ENCODE measurements at places on chromosomes 16 and 17.

DNA sequence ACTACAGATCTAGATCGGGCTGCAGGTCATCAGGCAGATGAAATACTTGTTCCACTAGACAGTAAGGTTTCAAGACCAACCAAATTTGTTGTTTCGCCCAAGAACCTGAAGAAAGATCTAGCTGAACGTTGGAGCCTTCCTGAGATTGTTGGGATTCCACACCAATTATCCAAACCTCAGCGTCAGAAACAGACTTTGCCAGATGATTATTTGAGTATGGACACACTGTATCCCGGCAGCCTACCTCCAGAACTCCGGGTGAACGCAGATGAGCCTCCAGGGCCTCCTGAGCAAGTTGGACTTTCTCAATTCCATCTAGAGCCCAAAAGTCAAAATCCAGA is 14.4 kb downstream of the LRRC37B start:
- no peak for DNase-seq

GRCh38 chr16:66264311-66265047 is 102.0 kb upstream of the CDH5 start:
- DNase-seq: no peak

GRCh38 chr16:500709-501108 is 26.8 kb upstream of the CAPN15 start:
- no peak for DNase-seq

DNA sequence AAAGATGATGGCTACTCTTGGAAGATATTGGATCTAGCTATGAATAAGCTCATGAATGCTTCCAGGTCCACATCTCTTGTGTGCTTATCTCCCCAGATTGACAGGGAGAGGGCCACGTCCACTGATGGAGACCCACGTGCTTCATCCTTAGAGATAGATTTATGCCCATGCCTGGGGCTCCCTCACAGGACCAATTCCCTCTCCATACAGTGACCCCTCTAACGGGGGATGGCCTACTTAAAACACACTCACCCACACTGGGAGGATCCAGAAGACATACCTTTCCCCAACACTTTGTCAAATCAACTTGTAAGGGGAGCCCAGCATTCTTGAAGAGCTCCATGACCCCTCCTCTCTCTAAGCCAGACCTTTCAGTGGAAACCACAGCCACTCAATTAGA is 169.7 kb upstream of the CDH5 start:
- no peak for DNase-seq

GRCh38 chr17:62140836-62141235 is 75.8 kb upstream of the MED13 start:
- no peak for DNase-seq

GRCh38 chr16:11134722-11135463 is 121.1 kb downstream of the SOCS1 start:
- no peak for DNase-seq

DNA sequence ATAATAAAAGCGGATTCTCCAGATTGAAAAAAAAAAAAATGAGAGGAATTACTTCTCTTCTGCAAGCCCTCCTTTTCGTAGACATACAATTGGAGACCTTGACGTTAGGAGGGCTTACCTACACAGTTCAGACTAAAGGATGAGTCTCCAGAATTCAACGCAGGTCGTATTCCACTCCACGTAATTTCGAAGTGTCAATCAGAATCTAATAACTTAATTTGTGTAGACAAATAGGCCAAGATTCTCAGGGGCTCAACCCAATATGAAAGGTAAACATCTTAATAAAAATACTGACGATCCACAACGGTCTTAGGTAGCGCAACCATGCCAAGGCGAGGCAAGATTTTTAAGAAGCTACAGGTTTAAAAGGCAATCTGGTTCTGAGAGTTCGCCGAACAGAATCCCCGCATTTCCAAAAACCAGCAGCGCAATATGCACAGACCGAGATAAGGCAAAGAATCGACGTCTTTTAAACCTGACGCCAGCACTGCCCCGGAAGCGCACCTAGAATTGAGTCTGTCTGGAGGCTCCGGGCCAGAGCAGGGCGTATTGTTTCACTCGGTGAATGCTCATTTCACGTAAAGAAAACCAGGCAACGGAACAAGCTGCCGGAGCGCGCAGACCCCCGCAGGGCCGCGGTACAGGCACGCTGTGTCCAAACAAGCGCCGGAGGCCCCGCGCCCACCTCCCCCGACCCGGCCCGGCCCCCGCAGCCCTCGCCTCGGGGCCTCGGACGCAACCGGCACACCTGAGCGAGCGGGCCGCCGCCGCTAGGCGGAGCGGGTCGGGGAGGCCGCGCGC is 623 bp downstream of the MBTPS1 start:
- DNase-seq: no peak

DNA sequence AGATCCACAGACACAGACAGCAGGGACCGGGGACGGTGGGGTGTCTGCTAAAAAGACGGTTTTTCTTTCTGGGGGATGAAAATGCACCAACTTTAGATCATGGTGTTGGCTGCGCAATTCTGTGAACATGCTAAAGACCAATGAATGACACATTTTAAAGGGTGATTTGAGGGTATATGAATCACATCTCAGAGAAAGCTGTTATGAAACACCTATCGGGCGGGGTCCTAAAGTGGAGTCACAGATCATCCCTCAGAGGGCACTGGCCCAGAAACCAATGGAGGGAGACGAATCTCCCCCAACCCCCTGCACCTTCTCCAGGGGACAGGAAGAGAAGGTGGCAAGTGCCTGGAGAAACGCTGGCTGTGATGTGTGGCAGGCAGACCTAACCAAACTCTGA is 26.0 kb downstream of the KLHDC4 start:
- no peak for DNase-seq

DNA sequence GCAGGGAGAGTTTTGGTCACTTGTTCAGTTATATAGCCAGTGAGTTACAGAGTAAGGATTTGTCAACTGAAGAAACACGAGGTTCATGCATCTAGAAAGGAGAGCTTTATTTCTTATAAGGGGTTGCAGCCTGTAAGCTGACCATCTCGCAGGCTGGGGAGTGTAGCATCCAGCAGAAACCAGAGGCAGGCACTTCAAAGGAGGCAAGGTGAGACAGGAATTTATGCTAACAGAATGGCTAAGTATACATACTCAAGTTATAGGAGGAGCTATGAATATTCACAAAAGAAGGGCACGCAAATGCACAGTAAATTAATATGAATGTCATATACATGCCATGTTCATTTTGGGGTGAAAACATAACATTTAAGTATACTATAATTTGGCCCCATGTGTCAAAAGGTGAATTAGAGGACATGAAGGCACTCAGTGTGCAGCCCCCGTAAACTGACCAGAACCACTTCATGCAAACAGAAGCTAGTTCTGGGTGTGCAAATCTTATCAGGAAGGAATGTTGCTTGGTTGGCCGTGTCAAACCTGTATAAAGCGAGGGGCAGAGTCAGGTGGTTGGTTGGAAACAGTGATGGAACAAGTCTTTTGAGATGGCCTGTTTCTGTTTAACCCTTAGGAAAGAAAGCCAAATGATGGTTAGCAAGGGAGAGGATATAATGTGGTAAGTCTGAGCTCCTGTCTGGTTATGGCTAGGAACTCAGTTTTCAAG is 97.0 kb downstream of the GRIN2A start:
- no peak for DNase-seq
